ENCODE measurements at places on chromosomes 11 and 22.

DNA sequence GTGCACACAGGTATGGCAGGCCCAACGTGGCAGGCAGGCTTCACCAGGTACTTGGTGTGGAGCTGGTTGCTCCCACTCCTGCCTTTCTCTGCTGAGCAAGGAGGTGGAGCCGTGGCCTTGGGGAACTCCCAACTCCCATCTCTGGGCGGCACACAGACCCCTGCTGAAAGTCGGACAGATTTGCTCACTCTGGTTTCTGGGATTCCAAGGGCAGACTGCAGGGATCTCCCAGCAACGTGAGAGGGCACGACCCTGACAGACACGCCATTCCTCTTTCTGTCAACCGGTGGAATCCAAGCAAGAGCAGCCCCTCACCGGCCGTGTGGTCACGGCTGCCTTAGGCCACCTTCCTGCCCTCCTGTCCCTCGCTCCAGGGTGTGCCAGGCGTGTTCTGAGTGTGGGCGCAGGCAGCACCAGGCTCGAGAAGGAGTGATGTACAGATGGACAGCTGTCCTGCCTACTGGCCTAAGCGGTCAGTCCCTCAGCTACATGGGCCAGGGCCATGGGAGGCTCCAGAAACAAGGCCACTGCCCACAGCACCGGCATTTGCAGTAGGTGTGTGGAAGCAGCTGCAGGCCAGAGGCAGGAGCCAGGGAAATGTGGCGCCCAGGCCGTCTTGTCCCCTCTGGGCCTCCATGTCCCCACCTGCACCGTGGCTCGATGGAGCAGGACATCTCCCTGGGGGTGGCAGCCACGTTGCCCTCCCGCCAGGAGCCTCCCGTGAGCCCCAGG lies 13.7 kb upstream of the PPARA start:
- no peak for DNase-seq

DNA sequence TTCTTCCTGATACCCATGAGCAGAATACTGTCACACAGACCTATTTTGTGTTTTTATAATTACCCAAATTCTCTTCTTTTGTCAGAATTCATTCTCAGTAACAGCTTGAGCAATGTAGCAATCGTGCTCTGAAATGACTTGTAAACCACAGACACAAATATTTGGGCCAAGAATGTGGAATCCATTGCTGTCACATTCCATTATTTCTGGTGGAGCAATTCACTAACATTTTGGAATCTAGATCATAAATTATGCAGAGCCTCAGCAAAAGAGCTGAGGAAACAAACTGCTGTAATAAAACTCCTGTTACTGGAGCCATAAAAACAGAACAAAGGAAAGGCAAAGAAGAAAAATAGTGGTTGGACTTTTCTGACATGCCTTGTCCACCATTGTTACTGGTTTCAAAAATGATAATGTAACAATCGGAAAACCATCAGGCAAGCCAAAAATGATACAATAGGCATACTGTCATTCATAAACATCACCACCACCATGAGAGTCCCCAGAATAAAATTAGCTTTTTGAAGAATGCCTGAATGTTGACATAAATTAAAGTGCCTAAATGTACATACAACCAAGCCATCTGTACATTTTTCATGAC lies 223.4 kb upstream of the PITPNB start:
- DNase-seq, result no peak

- DNase-seq, result no peak
Observed at GRCh38 chr11:36155124-36155561, 134.1 kb downstream of the COMMD9 start.

DNA sequence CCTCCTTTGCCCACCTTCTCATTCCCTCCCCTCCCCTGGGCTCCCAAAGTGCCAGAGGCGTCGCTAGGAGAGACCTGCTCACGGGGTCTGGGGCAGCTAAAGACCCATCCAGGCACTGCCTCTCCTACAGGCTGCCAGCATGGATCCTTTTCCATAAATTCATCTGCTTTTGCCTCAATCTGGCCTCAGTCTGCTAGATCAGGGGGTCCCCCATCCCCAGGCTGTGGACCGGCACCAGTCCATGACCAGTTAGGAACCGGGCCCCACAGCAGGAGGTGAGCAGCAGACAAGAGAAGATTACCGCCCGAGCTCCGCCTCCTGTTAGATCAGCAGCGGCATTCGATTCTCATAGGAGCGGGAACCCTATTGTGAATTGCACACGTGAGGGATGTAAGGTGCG lies 12.3 kb downstream of the LTO1 start:
- DNase-seq, result no peak

- peak; percentile 65 for DNase-seq
Observed at GRCh38 chr22:44181033-44181911, 547 bp downstream of the PARVG start.

- no peak for DNase-seq
Observed at GRCh38 chr11:95363708-95364107, 132.7 kb upstream of the SESN3 start.

- no peak for DNase-seq
Observed at GRCh38 chr11:109729761-109730160, 307.8 kb downstream of the C11orf87 start.

- DNase-seq, result no peak
Observed at GRCh38 chr11:1836011-1836945, 1.5 kb downstream of the SYT8 start.

DNA sequence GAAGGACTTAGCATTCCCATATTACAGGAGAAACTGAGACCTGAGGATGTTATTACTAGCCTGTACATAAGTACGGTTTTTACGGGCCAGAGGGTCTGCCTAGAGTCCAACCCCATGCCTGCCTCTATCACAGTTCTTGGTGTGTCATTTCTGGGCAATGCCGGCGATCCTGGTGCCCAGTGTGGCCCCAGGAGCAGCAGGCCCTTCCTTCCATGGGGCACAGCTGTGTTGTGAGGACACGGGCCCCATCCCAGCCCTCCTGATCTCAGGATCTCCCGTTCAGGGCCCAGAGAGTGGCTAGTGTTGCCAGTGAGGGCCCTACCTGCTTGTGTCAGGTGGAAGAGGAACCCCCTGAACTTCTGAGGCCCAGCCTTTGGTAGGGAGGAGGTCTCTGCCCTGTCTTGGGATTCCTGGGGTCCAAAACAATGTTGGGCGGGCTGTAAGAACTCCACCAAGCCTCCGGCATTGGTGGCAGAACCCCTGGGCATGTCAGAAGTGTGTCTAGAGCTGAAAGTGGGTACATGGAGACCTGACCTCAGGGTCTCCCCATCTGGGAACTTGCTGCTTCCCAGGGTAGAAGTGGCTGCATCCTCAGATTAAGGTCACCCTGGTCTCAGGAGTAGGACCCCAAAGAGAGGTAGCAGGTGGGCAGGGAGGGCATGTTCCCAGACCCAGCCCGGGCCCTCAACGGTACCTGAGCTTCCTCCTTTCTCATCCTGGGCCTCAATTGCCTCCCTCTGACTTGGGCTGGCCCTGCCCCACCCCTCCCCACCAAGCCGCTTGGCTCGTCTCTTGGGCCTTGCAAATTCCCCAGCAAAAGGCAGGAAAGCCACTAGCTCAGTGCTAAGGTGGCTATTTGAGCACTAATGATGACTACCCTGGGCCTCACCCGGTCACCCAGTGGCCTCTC lies 74.6 kb upstream of the KCNQ1OT1 start:
- DNase-seq, result no peak

DNA sequence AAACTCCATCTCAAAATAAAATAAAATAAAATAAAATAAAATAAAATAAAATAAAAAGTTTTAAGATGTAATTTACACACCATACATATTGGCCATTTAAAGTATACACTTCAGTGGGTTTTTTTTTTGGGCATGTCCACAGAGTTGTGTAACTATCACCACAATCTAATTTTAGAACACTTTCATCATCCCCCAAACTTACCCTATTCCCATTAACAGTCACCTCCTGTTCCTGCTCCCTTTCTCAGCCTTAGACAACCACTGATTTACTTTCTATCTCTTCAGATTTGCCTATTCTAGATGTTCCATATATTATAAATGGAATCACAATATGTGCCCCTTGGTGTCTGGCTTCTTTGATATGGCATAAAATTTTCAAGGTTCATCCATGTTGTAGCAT lies 4.6 kb upstream of the ACER3 start:
- no peak for DNase-seq

- DNase-seq, result no peak
Observed at GRCh38 chr11:84886344-84886743, 740.8 kb downstream of the DLG2 start.

DNA sequence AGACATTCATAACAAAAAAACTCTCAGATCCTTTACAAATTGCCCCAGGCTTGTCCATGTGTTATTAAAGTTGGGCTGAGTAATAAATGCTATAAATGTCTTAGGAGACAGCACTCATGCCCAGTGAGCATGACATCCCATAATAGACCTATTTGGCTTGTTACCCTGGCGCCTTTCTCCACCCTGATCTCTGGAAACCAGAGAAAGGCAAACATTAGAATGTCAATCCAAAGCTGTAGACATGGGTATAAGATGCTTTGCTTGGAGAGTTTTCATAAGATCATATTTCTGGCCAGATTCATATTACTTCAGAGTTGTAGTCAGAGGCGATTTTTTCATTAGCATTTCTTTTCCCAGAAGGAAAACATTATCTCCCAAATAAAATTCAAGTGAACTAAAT lies 161.3 kb upstream of the UBASH3B start:
- no peak for DNase-seq

- DNase-seq, result no peak
Observed at GRCh38 chr11:83311701-83312100, 25.5 kb upstream of the CCDC90B start.

GRCh38 chr11:79244798-79245197 lies 196.0 kb downstream of the TENM4 start:
- no peak for DNase-seq

DNA sequence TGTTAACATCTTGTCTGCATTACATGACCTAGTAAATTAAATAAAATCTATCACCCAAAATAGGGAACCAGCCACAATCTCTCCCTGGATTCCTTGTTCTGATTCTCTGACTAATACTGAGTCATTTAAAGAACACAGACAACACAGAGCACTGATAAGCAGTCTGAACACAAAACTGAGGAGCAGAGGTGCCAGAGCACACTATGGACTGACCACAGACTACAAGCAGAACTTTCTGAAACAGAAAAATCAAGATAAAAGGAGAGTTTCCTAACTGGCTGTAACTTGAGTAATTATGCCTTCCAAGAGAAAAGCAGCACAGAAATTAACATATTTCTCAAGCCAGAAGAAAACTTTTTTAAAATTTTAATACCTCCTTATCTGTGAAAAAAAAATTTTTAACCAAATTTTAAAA lies 128.8 kb downstream of the SGSM3 start:
- no peak for DNase-seq

- DNase-seq, result no peak
Observed at GRCh38 chr11:30100495-30100894, 83.7 kb upstream of the KCNA4 start.

DNA sequence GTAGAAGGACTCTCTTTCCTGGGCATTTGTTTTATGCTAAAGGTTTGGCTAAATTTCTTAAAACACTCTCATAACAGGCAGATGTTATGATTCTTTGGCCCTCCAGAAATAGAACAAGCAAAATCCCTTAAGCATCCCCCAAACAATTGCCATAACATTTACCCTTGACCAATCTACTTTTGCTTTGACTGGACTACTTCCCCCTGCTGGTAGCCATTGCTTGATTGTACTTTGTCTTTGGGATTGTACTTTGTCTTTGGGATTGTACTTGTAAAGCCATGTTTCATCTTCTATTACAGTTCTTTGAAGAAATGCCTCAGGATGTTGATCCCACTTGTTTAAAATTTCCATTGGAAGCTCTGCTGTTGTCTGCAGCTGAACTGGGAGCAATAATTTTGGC lies 53.3 kb upstream of the GLYAT start:
- no peak for DNase-seq

- DNase-seq, result no peak
Observed at GRCh38 chr11:15471895-15472799, 357.4 kb downstream of the INSC start.

DNA sequence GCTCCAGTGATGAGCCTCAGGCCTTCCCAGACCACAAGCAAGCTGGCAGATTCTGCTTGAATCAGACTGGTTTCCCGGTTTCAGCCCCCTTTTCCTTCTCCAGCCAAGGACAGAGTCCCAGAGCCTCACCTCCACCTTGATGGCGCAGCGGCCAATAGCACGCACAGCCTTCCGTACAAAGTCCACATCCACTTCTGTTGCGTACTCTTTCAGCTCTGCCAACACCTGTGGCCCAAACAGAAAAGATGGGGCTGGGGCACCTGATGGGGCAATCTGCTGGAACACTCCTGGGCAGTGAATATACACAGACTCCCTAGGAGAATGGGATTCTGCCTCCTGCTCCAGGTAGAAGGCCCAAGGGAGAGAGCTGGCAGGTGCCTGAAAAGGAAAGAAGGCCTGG lies 35.5 kb upstream of the RASL10A start:
- no peak for DNase-seq

DNA sequence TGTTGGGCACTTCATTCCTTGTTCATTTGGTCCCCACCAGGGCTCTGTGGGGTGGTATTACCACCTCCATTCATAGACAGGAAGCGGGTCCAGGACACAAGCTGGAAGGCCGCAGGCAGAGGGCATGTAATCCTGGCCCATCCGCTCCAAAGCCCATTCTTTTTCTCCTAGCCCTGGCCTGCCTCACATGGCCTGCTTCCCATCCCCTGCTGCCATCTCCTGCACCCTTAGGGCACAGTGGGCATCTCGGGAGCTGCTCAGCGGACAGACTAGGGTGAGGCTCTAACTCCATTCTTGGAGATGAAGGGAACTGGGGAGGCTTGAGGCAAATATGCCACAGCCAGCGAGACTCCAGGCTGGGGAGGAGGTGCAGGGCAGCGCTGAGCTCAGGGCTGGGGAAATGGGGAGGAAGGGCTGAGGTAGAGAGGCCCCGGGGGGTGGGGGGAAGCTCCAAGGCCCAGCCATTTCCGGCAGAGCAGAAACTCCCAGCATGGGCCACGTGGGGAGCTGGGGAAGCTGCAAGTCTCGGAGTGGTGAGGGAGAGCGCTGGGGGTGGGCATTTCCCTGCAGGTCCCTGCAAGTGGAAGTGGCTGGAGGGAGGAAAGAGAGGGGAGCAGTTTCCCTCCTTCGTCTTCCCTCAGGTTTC lies 14.3 kb upstream of the BCL9L start:
- no peak for DNase-seq

DNA sequence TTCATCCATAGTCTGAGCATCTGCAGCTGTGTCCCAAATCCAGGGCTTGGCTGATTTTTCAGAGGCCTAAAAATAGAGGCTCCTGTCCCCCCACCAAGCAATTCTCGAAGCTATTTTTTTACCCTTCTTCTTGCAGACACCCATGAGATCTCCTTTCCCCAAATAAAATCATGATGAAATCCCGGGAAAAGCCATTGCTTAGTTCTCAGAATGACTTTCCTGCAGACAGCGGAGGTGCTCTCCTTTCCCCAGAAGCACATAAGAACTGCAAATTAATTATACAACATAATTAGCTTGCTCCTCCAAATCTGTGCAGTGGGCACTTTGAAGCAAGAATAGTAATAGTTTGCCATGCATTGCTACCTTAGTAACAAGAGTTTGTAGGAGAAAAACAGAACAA lies 83.6 kb upstream of the ASPHD2 start:
- DNase-seq, result no peak

- no peak for DNase-seq
Observed at GRCh38 chr11:16833026-16833425, 94.6 kb downstream of the C11orf58 start.
